ENCODE measurements at places on chromosomes 16 and 17. TPM values are rescaled to one million over a fixed set of nuclear protein-coding genes. Genes with fewer than 3 reads are reported as not detected.

- DNase-seq = peak; percentile 80
Observed at GRCh38 chr16:88640498-88641247, 2.3 kb downstream of the IL17C start.

DNA sequence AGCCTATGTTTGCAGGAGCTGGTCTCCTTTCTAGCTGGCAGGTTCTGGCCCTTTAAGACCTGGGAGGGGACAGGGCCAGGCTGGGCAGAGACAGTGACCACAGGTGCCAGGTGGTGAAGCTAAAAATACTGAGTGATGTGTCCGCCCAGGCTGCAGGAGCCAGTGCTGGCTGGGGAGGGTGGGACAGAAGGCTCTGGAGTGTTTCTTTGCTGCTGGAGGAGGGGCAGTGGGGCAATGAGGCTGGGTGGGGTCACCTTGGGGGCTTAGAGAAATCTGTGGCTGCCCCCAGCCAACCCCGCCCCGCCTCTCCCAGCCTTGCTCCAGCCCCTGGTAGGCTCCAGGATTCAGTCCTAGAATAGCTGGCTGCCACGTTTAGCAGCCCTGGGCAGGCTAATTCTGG, 30.4 kb upstream of the SBK1 start:
- no peak for DNase-seq

DNA sequence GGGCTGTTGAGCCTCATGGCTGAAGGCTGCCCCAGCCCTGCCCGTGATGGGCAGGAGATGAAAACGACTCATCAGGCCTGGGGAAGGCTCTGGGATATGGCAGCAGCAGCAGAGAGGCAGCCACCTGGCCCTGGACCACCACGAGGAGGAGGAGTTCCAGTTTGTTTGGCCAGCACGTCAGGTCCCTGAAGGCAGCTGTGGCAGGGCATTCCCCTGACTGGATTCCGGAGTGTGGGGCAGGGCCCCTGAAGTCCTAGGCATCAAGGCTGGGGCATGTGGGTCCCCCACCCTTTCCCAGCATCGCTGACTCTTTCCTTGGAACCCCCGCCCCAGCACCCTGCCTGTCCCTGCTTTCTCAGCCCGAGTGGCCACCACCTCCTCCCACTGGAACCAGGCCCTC, 197.4 kb downstream of the ZNF423 start:
- DNase-seq = no peak

GRCh38 chr17:65109990-65110680, 27.0 kb upstream of the RGS9 start:
- no peak for DNase-seq

- DNase-seq = no peak
Observed at GRCh38 chr16:60027351-60027750, 1293.2 kb upstream of the GOT2 start.

DNA sequence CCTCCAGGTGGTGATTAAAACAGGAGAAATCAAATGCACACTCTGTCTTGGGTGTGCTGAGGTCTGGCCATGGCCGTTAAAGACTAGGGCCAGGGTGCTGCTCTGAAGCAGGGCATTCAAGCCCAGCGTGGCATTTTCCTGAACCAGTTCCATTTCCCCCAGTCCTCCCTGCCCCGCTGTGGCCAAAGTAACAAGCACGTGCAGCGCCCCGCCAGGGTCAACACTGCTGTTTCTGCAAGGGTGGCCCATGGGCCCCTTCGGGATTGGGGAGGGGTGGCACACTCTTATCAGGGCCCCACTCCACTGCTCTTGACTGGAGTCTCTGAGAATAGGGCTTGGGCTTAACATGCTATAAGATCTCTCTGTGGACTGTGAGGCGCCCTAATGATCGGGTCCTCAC, 72.9 kb downstream of the IL21R start:
- no peak for DNase-seq

- DNase-seq = peak; percentile 66
Observed at GRCh38 chr17:82097184-82097918, 685 bp downstream of the FASN start.

- no peak for DNase-seq
Observed at GRCh38 chr16:25012525-25012991, 2.6 kb downstream of the ARHGAP17 start.

- no peak for DNase-seq
Observed at GRCh38 chr16:52404546-52404945, 142.4 kb downstream of the TOX3 start.

DNA sequence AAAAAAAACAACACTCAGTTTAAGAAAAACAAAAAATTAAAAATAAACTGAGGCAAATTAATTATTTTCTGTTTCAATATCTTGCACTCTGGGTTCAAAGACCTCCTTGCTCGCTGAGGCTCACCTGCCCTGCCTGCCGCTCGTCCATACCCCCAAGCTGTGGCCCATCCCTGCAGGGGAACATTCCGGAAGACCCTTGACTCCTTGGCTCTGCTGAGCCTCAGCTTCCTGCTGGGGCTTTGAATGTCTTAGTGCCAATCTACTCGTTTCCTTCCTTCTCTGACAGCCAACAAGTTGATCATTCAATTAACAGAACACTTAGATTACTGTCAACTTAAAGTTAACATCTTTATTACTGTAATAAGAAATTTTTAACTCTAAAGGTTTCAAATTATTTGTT, 24.3 kb downstream of the G6PC1 start:
- no peak for DNase-seq

GRCh38 chr17:9648521-9649110, 3.3 kb downstream of the USP43 start:
- no peak for DNase-seq

- DNase-seq = no peak
Observed at GRCh38 chr17:19264681-19265080, 27.5 kb downstream of the EPN2 start.

DNA sequence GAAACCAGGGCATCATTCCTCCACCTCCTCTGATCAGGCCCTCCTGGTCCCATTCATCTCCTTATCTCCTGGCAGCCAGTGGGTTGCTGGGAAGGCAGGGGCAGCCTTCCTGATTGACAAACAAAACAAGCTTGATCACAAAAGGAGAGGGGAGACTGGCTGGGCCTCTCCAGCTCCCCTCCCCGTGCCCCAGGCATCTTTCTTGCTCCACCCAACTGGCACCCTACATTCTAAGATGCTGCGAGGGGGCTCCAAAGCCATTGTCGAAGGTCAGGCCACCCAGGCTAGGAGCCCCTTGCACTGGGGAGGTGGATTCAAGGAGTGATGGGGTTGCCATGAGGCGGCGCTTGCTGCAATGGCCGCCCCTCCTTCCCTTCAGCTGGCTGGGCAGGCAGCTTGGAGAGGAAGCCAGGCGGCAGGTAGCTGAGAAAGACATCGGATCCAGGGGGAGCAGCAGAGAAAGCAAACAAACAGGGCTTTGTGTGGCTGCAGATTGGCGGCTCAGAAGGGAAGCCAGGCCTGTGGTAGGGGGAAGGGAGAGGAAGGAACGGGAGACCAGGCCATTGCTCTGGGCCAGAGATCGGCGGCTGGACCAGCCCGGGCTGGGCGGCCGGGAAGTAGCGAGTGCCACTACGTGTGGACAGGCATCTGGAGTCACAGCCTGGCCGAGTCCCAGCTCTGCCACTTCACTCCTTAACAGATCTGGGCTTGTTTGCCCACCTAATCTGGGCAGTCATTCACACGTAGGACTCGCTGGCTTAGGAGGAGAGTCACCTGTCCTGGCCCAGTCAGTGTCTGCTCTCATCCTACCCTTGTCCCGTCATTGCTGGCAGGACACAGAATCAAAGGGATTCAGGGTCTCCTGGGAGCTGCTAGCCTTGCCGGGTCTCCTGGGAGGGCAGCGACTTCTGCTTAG, 12.3 kb downstream of the RAI1 start:
- DNase-seq = no peak

DNA sequence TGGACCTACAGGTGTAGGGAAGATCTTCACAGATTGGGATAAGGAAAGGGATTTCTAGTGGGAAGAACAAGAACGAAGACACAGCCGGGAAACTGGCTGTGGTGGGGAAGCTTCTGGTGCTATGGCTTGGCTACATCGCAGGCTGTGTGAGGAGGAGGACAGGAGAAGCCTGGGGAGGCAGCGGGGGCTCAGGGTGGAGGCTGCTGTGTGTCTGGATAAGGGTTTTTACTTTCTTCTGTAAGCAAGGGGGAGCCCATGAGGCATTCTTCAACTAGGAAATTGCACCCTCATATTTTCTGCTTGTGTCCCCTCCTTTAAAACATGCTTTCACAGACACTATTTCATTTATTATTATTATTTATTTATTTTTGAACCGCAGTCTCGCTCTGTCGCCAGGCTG, 2.9 kb upstream of the RHBDF2 start:
- DNase-seq = peak; percentile 75

DNA sequence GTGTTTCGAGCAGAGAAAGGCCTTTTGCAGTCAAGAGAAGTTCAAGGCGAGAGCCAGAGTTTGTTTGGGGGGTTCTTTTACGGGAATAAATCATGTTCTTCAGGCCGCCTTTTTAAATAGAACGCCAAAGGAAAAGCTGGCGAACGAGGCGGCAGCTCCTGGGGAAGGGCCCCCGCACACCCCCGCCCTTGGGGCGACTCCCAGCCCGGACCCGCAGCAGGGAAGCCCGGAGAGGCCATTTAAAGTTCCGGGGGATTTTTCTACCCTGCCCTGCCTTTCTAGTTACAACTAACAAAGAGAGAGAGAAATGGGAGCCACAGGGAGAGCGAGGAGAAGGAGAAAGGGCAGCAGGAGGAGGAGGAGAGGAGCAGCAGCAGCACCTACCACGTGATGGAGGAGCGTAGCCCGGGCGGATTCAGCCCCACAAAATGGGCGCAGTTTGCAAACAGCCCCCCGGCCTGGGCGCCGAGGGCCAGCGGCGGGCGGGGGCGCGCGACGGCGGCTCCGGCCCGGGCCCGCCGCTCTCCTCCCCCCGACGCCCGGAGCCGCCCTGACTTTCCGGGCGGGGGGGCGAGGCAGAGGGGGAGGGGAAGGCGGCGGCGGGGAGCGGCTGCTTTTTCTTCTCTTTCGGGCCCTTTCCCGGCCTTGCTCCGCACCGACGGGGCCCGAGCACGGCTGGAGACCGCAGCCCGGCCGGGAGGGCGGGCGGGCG, 634 bp downstream of the KANSL1 start:
- DNase-seq = peak; percentile 92

DNA sequence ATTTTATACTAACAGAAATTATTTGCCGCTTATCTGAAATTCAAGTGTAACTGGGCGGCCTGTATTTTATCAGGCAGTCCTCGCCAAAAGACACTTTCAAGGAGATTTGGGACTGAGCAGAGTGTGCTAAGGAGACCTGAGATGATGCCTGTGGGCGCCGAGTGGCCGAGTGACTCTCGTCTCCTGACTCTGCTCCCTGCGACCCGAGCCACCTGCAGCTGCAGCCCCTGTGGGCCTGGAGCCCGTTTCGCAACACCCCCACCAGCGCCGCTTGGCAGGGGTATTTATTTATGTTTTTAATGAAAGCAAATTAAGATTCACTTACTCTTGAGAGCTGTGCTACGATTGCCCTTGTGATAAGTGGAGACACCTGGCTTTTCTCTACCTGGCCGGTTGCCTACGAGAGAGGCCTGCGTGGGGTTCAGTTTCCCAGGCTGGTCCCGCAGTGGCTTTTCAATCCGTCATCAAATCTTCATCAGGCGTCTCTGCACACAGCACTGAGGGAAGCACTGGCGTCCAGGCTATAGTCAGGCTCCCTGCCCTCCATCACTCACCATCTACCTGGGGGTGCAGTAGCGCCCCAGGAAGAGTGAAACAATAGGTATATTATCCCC, 124.0 kb downstream of the SEC14L1 start:
- no peak for DNase-seq

DNA sequence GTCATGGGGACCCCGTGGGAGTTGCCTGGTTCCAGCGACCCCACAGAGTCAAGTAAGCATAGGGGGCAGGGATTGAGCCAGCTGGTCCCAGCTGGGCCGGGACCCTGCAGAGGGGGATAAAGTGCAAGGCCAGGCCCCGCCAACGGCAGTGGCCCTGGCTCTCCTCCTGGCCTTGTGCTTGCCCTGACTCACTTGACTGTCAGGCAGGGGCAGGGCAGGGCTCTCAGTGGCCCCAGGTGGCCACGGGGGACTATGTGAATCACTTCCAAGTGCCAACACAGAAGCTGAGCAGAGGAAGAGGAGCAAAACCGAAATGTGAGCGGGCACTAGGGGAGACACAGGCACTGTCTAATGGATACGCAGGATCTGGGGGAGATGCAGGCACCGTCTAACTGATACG, 21.6 kb upstream of the NCBP3 start:
- no peak for DNase-seq

DNA sequence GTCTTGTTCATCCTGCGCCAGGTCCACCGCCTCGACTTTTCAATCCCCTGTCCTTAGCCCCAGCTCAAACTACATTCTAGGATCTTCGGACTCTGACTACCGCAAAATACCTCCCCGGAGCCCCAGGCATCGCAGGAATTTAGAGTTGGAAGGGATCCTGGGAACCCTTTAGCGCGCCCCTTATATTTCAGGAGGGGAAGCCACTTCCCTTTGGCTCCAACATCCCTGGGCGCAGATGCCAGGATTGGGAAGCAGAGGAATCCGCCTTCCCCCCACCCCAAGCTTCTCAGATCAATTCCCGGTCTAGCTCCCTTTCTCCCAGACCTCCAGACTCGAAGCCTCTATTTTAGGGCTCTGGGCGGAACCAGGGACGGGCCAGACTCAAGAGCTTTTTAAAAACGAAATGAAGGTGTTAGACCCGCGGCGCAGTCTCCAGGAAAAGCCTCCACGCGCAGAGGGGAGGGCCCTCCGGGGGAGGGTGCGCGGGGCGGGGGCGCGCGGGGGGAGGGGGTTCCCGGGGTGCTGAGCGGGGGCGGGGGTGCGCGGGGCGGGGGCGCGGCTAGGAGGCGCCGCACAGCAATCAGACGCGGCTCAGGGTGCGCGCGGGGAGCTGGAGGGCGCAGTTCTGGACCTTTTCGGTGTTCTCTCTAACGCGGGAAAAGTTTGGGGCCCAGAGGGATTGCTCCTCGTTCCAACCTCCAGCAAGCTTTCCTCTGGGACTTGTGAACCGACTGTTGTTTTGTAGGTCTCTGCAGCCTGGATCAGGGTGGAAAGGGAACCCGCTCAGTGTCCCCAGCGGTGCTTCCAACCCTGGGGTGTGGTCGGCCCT, 1.6 kb downstream of the AHSP start:
- DNase-seq = no peak

The CTRL gene
- total RNA-seq = 1.6 TPM

The CD68 gene
- 6.0 TPM for total RNA-seq

The HSD11B2 gene
- not detected for total RNA-seq

The TBC1D3 gene
- 2.1 TPM for total RNA-seq

The YPEL3 gene
- total RNA-seq = 93.0 TPM

The KRT40 gene
- total RNA-seq = not detected

The ARL5C gene
- not detected for total RNA-seq

All from Karpas-422 (cell line).